Stimulated activated CD8-positive, alpha-beta memory T cell treated with anti-CD3 and anti-CD28 coated beads, Interleukin-7, amount 100 ng/mL, for 1 hour (primary cell): ENCODE measurements at places on chromosomes 6 and 20.

- no peak for DNase-seq
Measured at GRCh38 chr6:49856282-49856681, 10.1 kb downstream of the CRISP1 start.

GRCh38 chr6:137700161-137700560 lies 166.9 kb upstream of the TNFAIP3 start:
- no peak for DNase-seq

GRCh38 chr20:21096321-21097043 lies 9.7 kb downstream of the LINC00237 start:
- no peak for DNase-seq

GRCh38 chr20:19943061-19943521 lies 74.1 kb upstream of the NAA20 start:
- DNase-seq: no peak

DNA sequence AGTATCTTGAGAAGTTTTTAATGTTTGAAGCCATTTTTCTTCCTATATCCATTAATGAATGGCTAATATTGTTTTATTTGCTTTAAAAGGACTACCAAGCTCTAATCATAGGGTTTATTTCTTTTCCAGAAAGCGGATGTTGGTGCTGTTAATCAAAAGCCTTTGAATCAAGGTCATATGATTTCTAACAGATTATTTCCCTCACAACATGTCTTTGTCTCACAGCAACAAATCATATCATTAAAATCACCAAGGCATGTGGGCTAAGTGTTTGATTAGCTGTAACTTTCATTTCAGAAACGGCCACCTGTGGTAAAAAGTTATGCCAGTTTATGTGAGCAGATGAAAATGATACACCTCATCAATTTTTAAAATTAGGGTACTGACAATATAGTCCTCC lies 21.7 kb downstream of the TRAF3IP2 start:
- no peak for DNase-seq

GRCh38 chr20:24157213-24157612 lies 168.6 kb upstream of the GGTLC1 start:
- no peak for DNase-seq

DNA sequence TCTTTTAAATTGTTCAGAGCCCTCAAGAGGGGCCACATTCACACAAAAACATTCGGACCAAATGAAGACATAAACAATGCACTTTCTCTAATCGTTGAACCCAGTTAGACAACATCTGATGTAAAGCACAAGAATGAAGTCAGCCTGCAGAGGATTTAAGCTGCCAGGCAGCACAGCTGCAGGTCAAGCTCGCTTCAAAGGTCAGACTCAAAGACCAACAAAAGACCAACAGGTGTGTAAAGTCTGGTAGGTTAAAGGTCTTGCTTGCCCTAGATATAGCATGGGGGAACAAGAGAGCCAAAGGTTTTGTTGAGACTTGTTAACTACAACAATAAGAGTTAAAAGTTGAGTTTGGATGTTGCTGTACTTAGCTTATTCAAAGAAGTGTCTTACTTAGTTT lies 26.7 kb upstream of the MYLIP start:
- no peak for DNase-seq

DNA sequence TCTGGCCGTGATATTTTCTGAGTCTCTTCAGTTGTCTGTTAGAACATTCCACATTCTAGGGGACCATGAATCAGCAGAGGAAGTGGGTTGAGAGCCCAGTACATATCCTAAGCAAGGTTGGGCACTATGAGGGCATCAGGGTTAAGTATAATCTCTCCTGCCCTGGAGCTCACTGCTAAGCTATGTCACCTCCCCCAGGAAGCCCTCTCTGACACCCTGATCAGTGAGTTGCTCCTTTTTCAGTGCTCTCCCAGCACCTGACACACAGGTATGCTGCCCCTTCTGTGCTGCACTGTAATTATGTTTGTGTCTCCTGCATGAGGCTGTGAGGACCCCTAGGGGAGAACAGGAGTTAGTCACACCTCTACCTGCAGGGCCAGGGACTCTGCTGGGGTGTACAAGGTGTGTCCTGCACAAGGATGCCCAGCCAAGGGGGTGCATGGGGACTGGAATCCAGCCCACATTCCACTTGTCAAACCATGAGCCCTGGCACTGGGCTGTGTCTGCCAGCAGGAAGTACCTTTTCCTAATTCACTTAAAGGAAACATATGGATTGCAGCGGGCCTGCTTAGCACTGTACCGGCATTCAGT lies 3.9 kb downstream of the RAB44 start:
- DNase-seq: no peak

DNA sequence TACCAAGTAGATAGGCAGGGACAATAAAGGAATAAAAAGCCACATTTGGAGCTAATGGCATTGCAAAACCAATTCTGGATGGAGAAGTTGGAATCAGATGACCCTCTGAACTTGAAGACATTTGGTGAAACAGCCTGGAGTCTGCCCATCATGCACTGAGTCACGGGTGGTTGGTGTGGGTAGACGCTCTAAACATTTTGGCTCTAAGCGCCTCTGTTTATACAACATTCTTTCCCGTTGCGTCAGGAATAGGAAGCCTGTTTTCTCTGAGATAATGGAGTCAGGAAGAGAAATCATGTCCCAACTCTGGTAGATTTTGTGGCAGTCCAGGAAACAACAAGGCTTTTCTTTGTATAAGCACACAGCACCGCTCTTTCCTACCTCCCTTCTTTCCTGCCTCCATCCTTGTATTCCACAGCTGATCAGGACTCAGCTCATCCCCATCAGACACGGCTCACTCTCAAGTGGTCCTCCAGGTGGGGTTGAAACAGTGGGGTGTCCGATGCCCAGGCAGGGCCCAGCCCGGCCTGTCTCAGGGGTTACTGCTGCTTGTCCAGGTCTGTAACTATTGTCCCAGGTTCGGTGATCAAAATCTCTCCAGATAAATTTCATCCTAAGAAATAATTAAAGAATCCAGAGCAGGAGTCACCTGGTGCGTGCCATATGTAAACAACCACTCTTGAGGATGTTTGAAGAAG lies 12.1 kb upstream of the RAMACL start:
- no peak for DNase-seq

GRCh38 chr6:4714961-4715501 lies 61.2 kb upstream of the CDYL start:
- DNase-seq: no peak

GRCh38 chr6:169232507-169232931 lies 21.1 kb downstream of the THBS2 start:
- no peak for DNase-seq

DNA sequence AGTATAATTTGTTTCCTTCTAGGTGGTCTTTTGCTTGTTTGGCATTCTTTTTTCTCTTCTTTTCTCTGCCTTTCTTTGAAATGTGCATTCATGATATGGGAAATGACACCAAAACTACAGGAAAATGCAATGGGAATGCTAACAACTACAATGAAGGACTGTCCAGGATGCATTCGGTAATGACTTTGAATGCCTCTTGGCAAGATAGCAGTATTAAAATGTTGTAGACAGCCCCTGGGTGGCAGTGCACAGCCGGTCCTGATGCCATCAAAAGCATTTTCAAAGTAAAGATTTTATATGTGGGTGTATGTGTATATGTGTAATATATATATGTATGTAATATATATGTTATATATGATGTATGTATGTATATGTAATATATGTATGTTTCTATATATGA lies 218.8 kb upstream of the MMS22L start:
- no peak for DNase-seq

- no peak for DNase-seq
Measured at GRCh38 chr20:41047975-41048305, 19.3 kb downstream of the TOP1 start.

DNA sequence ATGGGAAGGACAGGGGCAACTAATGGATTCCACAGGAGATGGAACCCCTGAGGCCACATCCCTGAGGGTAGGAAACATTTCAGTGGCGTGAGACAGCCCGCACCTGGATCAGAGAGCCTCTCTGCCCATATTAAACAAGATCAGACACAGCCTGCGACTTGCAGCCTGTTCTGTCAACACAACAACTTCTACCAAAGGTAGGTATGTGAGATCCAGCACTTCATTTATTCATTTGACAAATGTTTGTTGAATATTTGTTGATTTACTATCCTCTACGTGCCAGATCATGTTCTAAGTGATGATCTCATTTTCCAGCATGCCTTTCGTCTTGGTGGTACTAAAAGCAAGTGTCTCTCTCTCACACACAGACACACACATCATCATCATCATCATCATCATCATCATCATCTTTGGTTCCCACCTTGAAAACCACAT lies 43.2 kb upstream of the NT5E start:
- DNase-seq: no peak

- DNase-seq: no peak
Measured at GRCh38 chr6:113671421-113671820, 185.7 kb upstream of the MARCKS start.

DNA sequence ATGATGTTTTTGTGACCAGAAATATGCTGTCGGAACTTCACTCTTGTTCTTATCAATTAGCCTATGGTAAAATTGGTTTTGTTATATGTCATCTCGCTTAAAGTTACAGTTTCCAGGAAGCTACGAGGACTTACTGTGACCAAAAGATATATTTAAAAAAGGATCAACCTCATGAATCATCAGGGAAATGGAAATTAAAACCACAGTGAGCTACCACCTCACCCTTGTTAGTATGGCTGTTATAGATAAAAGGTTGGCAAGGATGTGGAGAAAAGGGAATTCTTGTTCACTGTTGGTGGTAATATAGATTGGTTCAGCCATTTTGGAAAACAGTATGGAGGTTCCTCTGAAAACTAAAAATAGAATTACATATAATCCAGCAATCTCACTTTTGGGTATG lies 14.3 kb upstream of the INSM1 start:
- DNase-seq: no peak

- DNase-seq: no peak
Measured at GRCh38 chr6:141153563-141153962, 979.2 kb upstream of the GJE1 start.

GRCh38 chr20:10504994-10505730 lies 70.1 kb downstream of the SLX4IP start:
- DNase-seq: no peak

DNA sequence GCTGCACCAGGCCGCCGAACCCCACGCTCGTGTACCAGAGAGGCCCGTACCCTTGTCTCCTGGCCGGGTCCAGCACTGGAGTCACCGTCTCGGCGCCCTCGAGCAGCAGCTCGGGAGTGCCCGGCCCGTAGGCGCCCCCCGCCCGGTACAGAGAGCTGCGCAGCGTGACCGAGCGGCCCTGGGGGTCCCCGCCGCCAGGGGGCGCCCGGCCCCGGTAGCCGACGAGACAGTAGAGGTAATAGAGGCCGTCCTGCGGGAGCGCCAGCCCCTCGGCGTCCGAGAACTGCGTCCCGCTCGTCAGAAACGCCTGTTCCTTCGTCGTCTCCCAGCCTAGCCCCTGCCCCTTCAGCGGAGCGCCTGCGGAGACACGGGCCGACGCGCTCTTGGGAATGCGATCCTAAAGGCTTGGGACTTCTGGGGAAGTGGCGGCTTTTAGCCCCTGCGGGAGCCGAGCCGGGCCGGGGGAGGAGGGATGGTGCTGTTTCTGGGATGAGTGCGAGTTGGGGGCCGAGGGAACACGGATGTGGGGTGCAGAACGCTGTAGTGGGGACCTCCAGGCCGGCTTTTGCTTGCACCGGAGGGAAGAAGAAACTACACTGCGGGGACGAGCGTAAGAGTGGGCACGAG lies 1.3 kb downstream of the LTB start:
- peak; percentile 86 for DNase-seq

- DNase-seq: no peak
Measured at GRCh38 chr20:52305024-52305645, 113.6 kb upstream of the ZFP64 start.

DNA sequence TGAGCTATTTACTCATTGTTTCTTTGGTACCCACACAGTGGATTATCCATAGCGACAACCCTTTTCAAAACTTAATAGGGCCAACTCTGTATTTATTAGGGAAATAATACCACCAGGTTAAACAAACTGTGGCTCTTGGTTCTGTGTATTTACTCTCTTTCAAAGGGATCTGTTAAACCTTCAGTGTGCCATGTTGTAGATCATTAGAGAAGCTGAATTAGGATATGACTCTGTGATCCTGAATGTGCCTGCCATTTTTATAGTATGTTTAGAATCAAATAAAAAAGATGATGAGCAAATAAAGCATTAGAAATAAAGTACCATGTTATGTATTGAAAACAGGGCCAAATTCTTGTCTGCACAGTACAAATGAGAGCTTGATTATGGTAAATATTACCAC lies 25.0 kb upstream of the SLC35D3 start:
- DNase-seq: no peak

DNA sequence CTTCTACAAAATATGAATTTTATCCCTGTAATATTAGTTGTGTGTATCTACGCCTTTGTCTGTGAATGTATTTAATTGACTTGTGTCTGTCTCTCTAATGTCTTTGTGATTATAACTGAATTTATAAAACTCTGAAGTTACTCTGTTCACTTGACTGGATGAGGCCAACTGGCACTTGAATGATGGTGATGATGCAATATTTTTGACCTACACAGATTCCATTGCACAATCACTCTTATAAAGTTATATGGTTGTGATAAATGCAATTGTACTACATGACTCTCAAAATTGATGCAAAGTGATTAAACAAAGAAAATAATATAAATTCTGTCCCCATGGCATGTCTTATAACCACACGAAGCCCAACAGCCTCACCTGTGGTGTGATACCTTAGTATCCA lies 287.3 kb upstream of the PLN start:
- DNase-seq: no peak

DNA sequence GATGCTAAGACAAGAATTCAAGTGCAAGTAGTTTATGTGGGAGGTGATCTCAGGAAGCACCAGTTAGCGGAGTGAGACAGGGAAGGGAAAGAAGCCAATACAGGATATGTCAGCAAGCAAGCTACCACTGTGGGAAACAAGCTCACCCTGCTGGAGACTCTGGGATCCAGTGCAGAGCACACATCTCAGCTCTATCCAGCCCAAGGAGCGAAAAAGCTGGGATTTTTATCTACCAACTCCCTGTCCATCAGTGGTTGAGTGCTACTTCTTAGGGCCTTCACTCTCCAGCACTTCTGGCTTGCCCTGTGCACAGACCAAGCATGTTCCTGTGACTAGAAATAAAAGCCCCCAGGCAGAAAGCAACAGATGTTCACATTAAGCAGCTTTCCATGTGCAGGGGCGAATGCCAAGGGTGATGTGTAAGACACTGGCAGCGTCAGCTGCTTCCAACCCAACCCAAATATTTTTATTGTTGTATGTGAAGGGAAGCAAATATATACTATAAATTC lies 10.8 kb upstream of the RNF24 start:
- DNase-seq: no peak

GRCh38 chr6:112683106-112683505 lies 336.0 kb downstream of the RFPL4B start:
- no peak for DNase-seq

GRCh38 chr20:412081-412480 lies 4.0 kb downstream of the RBCK1 start:
- DNase-seq: no peak

GRCh38 chr6:130405549-130405948 lies 39.7 kb downstream of the TMEM200A start:
- DNase-seq: no peak

GRCh38 chr20:13464702-13465101 lies 174.0 kb downstream of the TASP1 start:
- no peak for DNase-seq

- no peak for DNase-seq
Measured at GRCh38 chr6:3336859-3337515, 78.2 kb downstream of the PSMG4 start.
